Activated CD4-positive, alpha-beta T cell treated with anti-CD3 and anti-CD28 coated beads, Interleukin-2, amount 10 ng/mL, durations not matched to agents 24 days and 14 days (primary cell): ENCODE measurements at places on chromosomes 7 and 10. TPM values are rescaled to one million over a fixed set of nuclear protein-coding genes. Genes with fewer than 3 reads are reported as not detected.
A peak's percentile ranks its signal among the peaks of the same experiment; 100 is the strongest.

GRCh38 chr7:117012284-117012683 lies 59.0 kb downstream of the ST7 start:
- no peak overlapping the region for H3K4me3 ChIP-seq
- no peak for DNase-seq
- no peaks in the 10 kb centered on the region for H3K36me3 ChIP-seq
- H3K4me1 ChIP-seq: peaks cover 43% of the 10 kb centered on the region
- peaks cover 40% of the 10 kb centered on the region for H3K27me3 ChIP-seq

- no peaks in the 10 kb centered on the region for H3K36me3 ChIP-seq
- no peak for DNase-seq
- peaks cover 42% of the 10 kb centered on the region for H3K27me3 ChIP-seq
These were observed 917 bp downstream of the ZNF365 start for GRCh38 chr10:62374862-62375710.

Gene STEAP1
- 1.1 and 1.4 TPM in 2 replicates for total RNA-seq

GRCh38 chr10:131081376-131081775 lies 230.1 kb downstream of the TCERG1L start:
- H3K27ac ChIP-seq: peak overlapping the region; percentile 13
- H3K4me3 ChIP-seq: no peak overlapping the region
- H3K27me3 ChIP-seq: no peaks in the 10 kb centered on the region
- DNase-seq: peak; percentile 66

- H3K36me3 ChIP-seq: peaks cover 4% of the 10 kb centered on the region
- H3K27me3 ChIP-seq: peaks cover 66% of the 10 kb centered on the region
- H3K27ac ChIP-seq: no peak overlapping the region
- H3K4me1 ChIP-seq: peaks cover 15% of the 10 kb centered on the region
- DNase-seq: no peak
- no peak overlapping the region for H3K4me3 ChIP-seq
These were observed 2.5 kb upstream of the KCNH2 start for GRCh38 chr7:150980663-150981062.

GRCh38 chr7:48454750-48455192 lies 283.5 kb downstream of the ABCA13 start:
- DNase-seq: no peak
- no peak overlapping the region for H3K27ac ChIP-seq
- H3K4me3 ChIP-seq: no peak overlapping the region
- H3K27me3 ChIP-seq: no peaks in the 10 kb centered on the region
- H3K36me3 ChIP-seq: no peaks in the 10 kb centered on the region
